ENCODE measurements at places on chromosomes 5 and 9. TPM values are rescaled to one million over a fixed set of nuclear protein-coding genes. Genes with fewer than 3 reads are reported as not detected.

GRCh38 chr5:66645039-66645438 is 48.8 kb downstream of the MAST4 start:
- DNase-seq, result no peak

DNA sequence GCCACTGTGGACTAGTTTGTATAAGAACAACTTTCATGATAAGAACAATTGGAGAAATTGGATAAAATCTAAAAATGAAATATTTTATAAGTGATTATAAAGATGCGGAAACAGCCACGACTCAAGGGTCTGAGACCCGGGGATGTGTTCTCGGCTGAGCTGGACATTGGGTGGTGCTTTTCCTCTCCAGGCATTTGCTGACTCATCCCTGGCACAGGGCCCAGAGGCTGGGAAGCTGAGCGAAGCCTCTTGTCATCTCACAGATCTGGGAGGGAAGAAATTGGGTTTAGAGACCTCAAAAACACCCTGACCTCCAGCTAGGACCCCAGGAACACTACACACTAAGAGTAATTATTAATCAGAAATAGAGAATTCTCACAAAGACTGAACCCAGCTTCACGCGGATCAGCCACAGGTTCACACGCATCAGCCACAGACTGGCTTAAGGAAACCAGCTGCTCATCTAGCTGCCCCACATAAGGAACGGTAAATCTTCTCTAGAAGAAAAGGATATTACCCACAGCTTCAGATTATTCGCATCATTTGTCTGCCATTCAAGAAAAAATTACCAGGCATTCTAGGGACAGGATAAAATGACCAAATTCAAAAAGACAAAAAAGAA is 2.8 kb upstream of the OR2V1 start:
- peak; percentile 36 for DNase-seq

GRCh38 chr9:126754436-126755316 is 50.2 kb upstream of the ZBTB43 start:
- DNase-seq, result no peak

DNA sequence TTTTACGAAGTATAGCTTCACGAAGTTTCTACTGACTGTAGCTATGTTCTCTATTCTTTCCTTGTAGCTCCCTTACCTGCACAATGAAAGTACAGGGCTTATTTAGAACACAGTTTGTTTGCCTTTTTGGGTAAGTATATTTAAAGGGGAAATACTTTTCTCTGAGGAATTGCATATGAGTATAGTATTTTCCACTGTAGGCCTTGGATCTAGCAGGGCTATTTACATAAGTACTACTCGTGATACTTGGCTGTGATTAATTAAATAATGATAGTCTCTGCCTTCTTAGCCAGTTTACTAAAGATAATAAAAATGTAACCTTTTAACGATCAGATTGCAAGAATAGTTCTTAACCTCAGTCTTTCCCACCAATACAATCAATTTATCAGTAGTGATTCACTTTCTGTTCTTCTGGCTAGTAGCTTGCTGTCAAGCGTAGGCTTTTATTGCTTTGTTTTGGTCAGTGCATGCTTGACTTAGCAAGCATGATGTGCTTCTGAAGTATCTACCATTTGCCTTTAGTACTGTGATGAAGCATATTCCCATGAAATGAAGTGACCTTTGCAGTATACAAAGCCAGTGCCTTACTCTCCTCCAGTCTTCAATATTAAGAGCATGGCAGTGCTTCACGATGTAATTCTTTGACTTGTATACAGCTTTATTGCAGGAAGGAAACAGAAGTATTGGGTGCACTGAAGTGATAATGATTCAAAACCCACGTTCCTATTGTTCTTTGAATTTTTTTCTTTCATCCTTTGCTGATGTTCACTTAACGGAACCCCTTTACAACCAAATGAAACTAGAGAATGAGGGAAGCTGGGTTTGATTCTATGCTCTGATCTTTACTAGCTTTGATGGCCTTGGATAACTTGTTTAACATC is 64.2 kb downstream of the SLC44A1 start:
- DNase-seq, result no peak

- DNase-seq, result peak; percentile 29
Measured at GRCh38 chr5:1789834-1790471, 9.7 kb downstream of the MRPL36 start.

DNA sequence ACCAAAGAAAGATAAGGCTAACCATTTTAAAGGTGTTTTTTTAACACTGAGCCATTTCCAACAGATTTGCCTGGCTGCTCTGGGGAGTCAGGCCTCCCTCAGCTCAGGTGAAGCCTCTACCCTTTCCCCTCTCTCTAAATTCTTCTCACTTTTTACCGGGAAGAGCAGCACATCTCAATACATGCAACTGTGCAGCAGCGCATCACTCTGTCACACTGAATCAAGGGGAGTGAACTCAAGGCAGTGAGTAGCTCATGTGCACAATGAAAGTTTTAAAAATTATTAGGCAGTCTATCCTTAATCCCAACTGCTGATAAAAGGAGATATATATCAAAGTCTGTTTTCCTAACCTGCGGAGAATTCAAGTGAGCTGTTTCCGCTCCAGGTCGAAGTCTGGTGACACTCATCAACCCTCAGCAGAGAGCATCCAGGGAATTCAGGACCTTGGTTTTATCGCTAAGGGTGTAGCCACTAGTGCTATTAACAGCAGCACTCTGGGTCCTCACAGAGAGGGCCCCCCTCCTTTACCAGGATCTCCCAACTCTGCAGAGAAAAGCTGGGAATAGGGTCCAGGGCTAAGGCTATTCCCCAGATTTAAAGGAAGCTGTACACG is 1.0 kb downstream of the CEMIP2 start:
- DNase-seq, result no peak

DNA sequence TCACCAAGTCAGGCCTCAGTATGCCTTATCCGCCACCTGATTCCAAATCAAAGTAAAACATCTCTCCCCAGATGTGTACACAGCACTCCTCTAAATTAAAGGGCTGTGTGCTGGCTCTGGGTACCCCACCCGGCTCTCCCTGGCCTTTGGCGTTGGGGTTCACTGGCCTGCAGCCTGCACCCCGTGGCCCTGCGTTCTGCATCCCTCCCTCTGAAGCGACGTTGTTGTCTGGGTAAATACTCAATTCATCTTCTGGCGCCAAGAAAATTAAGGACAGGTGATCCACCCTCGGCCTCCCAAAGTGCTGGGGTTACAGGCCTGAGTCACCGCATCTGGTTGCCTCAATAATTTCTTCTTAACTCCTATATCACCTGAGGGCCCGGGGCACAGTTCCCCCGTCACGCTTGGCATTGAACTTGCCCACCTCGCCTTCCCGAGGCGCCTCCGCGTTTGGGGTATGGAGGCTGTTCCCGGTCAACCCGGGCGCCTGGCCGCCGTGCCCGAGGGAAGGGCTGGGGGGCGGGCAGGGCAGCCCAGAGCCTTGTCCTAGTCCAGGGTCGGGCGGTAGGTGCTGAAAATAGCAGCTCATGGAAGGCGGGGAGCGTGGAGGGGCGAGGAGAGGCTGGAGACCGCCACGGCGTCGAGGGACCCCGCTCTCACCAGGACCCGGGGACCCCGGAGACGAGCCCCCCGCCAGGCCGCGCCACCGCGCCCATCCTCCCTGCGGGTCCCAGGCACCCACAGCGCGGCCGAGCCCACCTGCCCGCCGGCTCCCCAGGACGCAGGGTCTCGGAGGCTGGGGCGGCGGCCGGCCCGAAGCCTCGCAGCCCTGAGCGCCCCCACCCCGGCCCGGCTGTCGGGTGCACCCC is 531 bp downstream of the ABO start:
- DNase-seq, result no peak

DNA sequence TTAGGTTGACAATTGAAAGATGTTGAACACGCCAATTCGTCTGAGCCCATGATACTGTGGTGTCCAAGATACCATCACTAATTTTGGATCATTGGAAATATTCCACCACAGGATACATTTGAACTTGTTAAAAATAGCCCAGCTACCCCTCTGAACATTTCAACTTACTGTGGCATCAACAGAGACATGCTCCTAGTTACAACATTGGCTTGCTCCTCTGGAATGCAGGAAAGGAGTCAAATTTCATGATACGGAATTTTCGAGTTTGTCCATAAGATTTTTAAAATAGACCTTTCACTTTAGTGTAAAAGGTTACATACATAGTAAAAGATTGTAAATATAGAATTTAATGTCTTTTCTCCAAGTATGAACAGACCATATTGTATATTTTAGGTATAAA is 12.8 kb downstream of the SEMA5A start:
- DNase-seq, result peak; percentile 32

- DNase-seq, result peak; percentile 84
Measured at GRCh38 chr5:37668524-37669047, 171.3 kb downstream of the GDNF start.

- DNase-seq, result peak; percentile 69
Measured at GRCh38 chr9:124721109-124721906, 49.8 kb downstream of the NR6A1 start.

DNA sequence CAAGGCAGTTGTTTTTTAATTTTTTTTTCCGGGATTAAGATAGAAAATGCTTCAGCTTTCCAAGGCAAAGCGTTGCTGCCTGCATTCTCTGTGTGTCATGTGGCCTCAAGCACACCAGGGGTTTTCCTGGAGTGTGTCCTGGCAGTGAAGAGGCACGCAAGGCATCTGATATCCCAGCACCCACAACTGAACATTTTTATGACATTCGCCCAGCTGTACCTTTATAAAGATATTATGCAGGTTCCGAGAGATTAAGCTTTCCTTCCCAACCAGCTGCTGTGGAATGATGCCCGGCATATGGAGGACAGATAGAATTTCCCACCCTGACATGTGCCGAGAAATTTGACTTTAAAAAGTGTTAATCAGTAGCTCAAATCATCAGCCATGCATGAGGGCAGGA is 205.6 kb downstream of the GADD45G start:
- DNase-seq, result peak; percentile 57

GRCh38 chr5:143026380-143026779 is 256.2 kb downstream of the ARHGAP26 start:
- DNase-seq, result no peak

GRCh38 chr9:124332361-124333202 is 74.8 kb downstream of the NEK6 start:
- no peak for DNase-seq

GRCh38 chr5:119055294-119055693 is 15.6 kb upstream of the DMXL1 start:
- no peak for DNase-seq

DNA sequence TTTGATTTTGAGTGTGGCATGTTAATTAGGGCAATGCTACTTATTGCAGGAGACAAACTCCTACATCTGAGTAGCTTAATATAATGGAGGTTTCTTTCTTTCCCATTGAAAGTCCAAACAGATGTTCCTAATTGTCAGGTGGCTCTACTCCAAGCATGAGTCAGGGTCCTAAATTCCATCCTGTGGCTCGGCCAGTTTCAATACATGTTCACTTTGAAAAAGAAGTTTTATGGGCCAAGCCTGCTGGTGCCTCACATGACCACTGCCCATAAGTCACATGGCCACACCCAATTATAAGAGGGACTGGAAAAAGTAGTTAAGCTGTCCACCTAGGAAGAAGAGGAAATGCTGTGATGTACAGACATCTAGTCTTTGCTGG is 170.4 kb downstream of the ARRDC3 start:
- peak; percentile 90 for DNase-seq

- peak; percentile 17 for DNase-seq
Measured at GRCh38 chr9:33852216-33852826, 35.4 kb downstream of the UBE2R2 start.

DNA sequence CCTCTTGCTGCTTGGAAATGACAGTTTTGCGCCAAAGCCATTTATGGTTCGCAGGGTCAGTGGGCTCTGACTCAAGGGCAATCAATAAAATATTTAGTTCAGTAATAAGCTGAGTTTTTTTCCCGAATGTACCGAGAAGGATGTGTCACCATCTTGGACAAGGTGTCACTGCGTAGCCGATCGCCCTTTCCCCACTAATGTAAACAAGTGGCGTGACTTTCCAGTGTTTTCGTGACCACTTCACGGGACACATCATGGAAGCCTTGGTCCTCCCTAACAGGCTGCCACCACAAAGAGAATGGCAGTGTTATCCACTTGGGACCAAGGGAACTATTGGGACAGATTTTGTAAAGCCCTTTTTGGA is 16.4 kb downstream of the ISL1 start:
- no peak for DNase-seq

GRCh38 chr5:43396762-43397304 is 15.4 kb downstream of the CCL28 start:
- peak; percentile 10 for DNase-seq

- peak; percentile 47 for DNase-seq
Measured at GRCh38 chr5:78509884-78510769, 138.4 kb downstream of the LHFPL2 start.

DNA sequence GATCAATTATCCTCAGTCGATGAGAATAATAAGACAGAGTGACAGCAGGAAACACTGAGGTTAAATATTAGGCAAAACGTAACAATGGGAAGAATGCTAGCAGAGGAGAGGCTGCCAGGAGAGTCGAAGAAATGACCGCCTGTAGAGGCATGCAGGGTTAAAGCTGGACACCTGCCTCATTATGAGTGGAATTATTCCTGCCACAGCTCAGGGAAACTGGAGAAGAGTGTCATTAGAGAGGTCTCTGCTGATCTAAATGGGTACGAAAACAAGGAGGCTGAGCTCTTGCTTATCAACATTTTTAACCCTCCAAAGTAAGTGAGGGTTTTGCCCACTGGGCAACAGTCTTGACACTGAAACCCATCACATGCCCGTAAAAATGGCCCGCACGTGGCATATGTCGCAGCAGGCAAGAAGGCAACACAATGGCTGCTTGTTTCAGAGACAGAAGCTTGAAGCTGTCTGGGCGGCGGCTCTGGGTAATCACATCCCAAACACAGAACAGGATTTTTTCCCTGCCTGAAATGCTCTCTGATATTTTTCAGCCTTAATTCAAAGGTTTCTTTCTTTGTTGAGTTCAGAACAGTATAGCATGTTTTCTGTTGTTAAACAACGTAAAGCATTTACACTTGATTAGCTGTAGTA is 118.7 kb downstream of the MED27 start:
- no peak for DNase-seq

- DNase-seq, result peak; percentile 18
Measured at GRCh38 chr5:157993201-157993600, 134.3 kb upstream of the CLINT1 start.

DNA sequence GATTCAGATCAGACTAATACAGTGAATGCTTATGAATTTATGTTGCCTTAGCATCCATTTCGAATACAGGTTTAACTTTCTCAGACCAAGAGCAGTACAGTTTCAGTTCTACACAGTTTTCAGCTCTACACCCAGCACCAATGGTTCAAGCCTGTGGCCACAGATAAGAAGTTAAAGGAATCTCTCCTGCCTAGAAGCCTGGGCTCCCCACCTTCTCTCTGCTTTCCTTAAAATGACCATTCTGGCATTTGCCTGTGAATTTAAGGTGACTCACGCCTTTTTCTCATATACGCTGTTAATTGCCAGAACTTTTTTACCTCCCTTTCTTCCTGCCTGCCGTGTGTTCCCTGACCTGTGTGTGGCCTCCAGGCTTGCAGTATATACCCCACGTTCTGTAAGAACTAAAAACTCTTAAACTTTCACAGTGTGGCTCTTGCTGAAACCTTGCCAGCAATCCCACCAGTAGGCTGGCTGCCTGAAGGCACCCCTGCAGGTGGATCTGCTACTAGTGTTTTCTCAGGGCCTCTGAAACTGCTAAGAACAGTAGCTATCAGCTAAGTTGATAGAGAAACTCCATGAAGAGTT is 692.8 kb upstream of the CDH18 start:
- no peak for DNase-seq

FNBP1 gene
- total RNA-seq, result 88.1 TPM

MLANA gene
- total RNA-seq, result 1.2 TPM

MAP1B gene
- total RNA-seq, result 235 TPM

SLC34A3 gene
- not detected for total RNA-seq

CCDC152 gene
- total RNA-seq, result 5.5 TPM

PCDHGB2 gene
- 4.6 TPM for total RNA-seq

CDH9 gene
- total RNA-seq, result 6.5 TPM

BAAT gene
- total RNA-seq, result 1.2 TPM

ADGRD2 gene
- not detected for total RNA-seq

CTSV gene
- 6.7 TPM for total RNA-seq
